ENCODE measurements at places on chromosomes 16 and 17. TPM values are rescaled to one million over a fixed set of nuclear protein-coding genes. Genes with fewer than 3 reads are reported as not detected.

GRCh38 chr16:11727796-11728543 lies 14.7 kb downstream of the TXNDC11 start:
- peaks cover 38% of the 10 kb centered on the region for H3K36me3 ChIP-seq
- no peak overlapping the region for H3K27ac ChIP-seq
- no peak for DNase-seq
- H3K27me3 ChIP-seq, result no peaks in the 10 kb centered on the region
- no peak overlapping the region for H3K4me3 ChIP-seq
- H3K4me1 ChIP-seq, result peaks cover 37% of the 10 kb centered on the region

DNA sequence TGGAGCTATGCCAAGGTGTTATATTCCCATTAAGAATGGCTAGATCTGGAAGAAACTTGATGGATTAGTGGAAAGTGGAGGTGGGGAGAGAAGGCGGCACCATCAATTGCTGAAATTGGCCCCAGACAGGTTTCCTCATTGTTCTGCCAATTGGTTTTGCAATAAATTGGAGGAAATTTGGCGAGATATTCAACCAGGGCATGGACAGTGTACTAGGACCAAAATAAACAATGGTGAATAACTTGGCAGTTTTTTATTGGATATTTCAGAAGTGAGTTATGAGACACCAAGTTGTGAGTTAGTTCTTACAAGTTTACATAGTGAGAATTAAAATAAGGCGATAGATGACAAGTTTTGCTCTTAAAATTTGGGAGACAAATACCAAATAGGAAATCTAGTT lies 41.1 kb upstream of the SOX9 start:
- no peaks in the 10 kb centered on the region for H3K36me3 ChIP-seq
- no peak overlapping the region for H3K4me3 ChIP-seq
- no peak overlapping the region for H3K27ac ChIP-seq

GRCh38 chr17:65055708-65056638 lies 567 bp downstream of the GNA13 start:
- peaks cover 44% of the 10 kb centered on the region for H3K36me3 ChIP-seq
- H3K27me3 ChIP-seq, result no peaks in the 10 kb centered on the region
- H3K27ac ChIP-seq, result peak overlapping the region; percentile 99
- peaks cover 39% of the 10 kb centered on the region for H3K4me1 ChIP-seq
- peak; percentile 55 for DNase-seq

DNA sequence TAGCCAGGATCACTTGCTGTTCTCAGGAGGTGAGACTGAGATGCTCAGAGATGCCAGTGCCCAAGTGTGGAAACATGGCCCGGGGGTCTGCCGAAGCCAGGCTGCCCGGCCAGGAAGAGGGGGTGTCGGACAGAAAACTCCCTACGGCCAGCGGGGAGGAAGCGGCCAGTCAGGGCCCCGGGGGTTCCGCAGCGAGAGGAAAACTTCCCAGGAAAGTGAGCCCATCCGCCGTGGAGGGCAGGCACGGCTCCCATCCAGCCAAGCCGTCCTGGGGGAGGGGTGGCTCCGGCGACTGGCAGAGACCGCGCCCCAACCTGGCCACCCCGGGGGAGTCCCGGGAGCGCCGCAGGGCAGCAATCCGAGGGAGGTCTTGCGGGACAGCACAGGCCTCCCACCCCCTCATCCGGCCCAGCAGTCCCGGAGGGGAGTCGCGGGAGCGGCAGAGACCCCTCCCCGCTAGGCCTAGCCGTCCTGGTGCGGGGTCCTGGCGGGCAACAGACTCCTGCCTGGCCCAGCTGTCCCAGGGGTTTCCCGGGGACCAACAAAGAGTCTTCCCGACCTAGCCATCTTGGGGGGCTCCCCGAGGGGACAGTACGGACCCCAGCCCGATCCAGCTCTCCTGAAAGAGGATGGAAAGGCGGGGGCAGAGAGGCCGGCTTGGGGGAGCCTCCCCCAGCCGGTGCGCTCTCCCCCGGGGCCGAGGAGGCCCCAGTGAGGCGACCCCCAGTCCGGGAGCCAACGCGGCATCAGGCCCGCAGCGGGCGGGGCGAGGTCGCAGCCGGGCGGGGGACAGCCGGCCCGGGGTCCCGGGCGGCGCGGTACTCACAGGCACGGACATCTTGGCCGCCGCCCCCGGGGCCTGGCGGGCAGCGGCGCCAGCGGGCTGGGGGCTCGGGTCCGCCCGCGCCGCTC lies 13.8 kb upstream of the BCAR1 start:
- no peaks in the 10 kb centered on the region for H3K36me3 ChIP-seq
- peaks cover 35% of the 10 kb centered on the region for H3K27me3 ChIP-seq
- peak overlapping the region; percentile 42 for H3K4me3 ChIP-seq
- no peak overlapping the region for H3K27ac ChIP-seq

The GDPD3 gene
- 10.3 TPM for total RNA-seq

The PLK1 gene
- 91.8 TPM for total RNA-seq

The ADAD2 gene
- 0.30 TPM for total RNA-seq

The SLC13A2 gene
- not detected for total RNA-seq

The PPP1R1B gene
- 0.14 TPM for total RNA-seq

The TNFRSF17 gene
- not detected for total RNA-seq
